ENCODE measurements at places on chromosomes 3 and 15.

DNA sequence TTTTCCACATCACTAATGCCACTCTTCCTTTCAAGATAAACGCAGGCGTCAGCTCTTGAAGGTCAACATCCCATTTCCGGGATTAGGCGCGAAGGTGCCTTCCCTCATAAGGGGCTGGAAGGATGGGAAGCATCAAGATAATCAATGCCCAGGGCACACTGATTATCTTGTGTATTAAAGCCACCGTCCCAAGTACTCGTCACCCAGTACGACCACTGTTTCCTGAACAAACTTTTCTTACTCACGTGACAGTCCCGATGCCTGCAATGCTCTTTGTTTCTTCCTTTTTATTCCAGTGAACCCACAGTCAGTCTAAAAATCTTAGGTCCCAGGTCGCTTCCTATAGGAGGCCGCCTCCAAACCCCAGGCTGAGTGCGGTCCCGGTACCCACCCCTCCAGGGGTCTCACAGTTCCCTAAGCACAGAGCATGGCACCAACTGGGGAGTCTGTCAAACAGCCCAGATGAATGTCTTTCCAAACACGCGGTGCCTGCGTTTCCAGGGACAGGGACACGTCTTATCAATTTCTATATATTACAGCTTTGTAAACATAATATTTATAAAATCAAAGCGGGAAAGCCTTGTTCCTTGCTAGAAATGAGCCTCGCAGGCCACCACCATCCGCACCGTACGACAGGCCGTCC lies 589 bp downstream of the ANAPC13 start:
- peak; percentile 89 for DNase-seq

DNA sequence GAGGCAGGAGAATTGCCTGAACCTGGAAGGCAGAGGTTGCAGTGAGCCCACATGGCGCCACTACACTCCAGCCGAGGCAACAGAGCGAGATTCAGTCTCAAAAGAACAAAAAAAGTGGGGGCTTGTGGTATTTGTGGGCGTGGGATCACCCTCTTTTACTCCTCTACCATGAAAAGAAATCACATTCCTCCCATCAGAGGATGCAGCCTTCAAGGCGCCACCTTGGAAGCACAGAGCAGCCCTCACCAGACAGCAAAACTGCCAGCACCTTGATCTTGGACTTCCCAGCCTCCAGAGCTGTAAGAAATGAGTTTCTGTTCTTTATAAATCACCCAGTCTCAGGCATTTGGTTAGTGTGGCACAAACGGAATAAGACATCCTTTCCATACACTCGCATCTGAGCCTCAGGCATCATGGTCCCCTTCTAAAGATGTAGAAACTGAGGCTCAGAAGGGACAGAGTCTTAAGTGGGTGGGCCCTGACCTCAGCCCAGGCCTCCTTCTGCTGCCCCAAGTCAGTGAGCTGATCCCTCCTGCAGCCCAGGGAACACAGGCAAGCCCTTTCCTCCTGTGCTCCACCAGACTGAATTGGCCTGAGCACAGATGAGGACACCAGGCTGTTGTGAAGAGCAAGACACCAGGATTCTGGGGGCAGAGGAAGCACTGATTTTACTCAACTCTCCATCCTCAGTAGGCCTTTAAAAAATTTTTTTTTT lies 201.7 kb upstream of the LINGO1 start:
- DNase-seq = no peak

GRCh38 chr3:127456471-127457093 lies 134.0 kb downstream of the TPRA1 start:
- DNase-seq = no peak

GRCh38 chr3:172273378-172273777 lies 174.9 kb downstream of the GHSR start:
- no peak for DNase-seq

GRCh38 chr15:58479941-58480340 lies 48.1 kb downstream of the LIPC start:
- DNase-seq = no peak

DNA sequence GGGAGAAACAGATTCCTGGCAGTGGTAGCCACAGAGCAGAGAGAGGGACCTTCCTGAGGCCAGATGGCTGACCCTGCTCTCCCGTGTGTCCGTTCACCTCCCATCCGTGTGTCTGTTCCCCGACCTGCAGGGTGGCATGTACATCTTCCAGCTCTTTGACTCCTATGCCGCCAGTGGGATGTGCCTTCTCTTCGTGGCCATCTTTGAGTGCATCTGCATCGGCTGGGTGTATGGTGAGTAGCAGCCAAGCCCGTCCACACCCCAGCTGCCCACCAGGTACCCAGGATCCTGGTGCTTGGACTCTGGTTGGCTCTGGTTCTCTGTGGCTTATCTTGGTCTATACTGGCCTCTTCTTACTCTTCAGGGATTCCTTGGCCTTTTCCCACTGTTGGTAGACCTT lies 59.5 kb upstream of the SLC6A1 start:
- no peak for DNase-seq

GRCh38 chr3:172869784-172870518 lies 119.4 kb downstream of the ECT2 start:
- DNase-seq = no peak

GRCh38 chr3:47503033-47503432 lies 10.5 kb downstream of the ELP6 start:
- DNase-seq = no peak

DNA sequence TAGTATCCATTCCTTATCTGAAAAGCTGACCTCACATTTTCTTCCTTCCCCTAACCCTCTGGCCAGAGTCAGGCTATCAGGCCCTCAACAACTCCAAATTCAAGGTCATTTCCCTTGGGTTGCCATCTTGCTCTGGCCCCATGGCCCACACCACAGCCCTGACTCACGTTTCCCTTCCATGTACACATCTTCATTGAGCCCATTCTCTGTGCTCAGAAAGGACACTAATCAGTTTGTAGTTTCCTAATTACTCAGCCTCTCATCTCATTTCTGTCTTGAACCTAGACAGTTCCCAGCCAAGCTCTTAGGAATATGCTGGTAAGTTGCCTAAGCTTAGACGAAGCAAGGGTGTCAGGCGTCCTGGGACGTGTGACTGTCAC lies 14.9 kb downstream of the TGM5 start:
- no peak for DNase-seq

DNA sequence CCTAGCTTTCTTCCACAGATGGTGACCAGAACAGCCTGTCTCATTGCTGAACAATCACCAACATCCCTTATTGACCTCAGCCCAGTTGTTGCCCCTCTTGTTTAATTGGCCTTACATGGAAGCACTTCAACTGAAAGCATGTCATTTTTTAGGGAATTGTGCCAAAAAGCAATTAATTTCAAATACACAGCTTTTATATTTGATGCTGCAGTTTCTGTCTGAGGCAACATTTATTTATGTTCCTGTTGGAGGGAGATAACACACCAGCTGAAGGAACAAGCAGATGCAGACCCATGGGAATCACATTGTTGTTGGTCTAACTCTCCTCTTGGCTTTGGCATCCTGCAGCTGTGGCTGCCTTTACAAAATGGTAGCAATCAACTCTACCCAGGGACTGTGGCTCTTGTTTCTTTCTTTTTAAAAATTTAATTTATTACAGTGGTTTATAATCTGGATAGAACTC lies 498.1 kb upstream of the RGMA start:
- no peak for DNase-seq

DNA sequence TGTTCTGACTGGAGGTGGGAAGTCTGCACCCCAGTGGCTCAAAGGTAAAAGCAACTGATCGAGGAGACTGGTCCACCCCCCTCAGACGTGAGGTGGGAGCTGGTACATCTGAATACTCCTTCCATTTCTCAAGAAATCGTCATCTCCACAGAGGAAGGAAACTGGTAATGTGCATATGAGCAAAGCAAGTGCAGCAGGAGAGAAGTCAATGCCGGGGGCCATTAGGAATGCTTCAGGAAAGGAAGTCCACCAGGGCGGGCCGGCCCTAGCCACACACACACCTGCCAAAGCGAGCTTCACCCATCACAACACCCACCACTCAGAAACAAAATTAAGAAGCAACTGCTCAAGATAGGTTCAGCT lies 8.5 kb downstream of the TBC1D2B start:
- no peak for DNase-seq

DNA sequence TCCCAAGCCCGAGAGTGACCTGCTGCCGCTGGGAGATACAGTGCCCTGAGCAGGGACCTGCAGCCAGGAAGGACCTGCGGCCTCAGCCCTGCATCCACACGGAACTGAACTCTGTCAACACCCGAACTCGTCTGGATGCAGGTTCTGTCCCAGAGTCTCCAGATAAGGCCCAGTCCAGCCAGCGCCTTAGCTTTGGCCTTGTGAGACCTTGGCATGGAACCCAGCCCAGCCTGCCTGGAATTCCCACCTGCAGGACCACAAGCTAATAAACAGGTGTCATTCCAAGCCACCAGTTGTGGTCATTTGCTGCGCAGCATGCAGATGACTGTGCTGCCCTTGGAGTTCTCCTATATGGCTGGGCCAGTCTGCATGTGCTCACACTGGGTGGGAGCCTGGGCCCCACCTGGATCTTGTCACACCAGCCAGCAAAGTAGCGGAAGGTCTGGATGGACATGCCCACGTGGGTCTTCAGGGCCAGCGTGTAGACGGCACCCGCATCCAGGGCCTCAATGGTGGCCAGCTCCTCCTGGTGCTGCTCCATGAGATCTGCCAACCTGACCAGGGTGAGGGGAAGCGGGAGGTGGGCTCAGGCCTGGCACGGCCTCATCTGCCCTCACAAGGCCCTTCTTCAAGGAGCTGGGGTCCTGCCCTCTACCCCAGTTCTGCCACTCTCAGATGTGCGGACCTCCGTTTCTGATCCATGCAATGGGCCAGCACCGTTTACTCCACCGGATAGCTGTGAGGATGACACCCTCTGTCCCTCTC lies 47.2 kb upstream of the SLC41A3 start:
- no peak for DNase-seq

DNA sequence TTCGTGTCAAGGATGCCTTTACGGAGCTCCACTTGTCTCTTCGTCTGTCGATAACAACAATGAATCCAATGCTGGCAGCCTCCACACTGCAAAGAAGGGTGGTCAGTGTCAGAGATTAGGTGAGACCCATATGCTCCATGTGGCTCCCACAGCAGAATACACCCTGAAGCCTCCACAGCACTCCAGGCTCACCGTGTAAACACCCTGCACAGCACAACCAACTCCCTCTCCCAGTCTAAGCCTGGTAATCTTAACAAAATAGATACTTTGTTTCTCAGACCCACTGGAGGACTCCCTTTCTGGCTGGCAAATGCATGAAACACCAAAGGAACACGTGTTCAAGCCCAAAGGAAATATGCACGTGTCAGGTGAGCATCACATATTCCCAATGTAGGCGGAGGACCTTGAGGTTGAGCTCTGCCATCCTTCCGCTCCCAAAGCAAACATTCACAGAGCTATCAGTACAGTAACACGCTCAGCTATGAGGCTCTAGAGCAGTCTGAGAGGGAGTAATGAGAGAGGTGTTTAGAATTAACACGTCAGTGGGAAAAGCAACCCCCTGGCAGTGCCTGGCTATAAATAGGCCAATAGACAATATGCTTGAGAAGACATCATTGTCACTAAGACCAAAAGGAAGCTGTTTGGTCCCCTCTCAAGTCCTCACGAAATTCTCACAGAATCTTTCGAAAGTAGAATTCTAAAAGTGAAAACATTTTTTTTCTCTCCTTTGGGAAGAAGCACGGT lies 86.7 kb downstream of the MCF2L2 start:
- DNase-seq = no peak

DNA sequence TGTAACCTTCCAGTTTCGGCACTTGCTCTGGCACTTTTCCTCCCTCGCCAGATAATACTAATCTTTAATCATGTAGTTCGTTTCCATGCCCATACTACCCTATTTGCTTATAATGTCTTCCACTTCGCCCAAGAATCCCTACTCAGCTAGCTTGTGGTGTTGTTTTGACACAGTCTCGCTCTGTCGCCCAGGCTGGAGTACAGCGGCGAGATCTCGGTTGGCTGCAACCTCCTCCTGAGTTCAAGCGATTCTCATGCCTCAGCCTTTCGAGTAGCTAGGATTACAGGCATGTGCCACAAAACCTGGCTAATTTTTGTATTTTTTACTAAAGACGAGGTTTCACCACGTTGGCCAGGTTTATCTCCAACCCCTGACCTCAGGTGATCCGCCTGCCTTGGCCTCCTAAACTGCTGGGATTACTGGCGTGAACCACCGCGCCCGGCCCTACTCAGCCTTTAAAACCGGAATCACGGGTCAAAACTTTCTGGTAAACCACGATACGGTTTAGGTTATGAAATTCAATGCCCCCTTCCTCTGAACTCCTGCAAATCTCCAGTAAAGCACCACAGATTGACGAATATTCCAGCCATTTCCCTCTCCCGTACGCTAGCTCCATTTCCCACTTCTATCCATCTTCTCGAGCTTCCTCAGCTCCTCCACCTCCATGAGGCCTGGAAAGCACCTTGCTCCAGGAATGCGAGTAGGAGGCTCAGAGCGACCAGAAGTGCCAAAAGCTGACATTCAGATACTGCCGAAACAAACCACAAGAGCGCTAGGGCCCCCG lies 878 bp upstream of the RAD51 start:
- no peak for DNase-seq

DNA sequence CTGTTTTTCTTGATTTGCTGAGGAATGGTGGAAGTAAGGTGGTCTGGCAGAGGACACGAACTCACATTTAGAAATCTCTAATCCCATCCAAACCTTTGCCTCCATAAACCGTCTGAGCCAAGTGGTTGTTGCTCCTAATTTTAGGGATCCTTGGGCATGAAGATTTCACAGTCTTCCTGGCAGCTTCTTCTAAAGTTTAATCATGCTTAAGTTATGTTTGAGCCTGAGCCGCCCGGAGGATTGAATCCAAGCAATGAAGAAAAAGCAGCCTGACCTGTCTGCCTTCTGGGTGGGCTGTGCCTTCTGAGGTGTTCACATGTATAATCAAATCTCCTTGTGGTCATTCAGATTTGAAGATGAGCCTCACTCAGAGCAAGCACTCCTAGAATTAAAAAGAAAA lies 249.0 kb downstream of the CD47 start:
- no peak for DNase-seq

- DNase-seq = no peak
Observed at GRCh38 chr3:45939341-45939771, 3.9 kb upstream of the CXCR6 start.

GRCh38 chr15:36278219-36278618 lies 301.2 kb upstream of the CDIN1 start:
- DNase-seq = no peak

GRCh38 chr3:114669614-114670013 lies 375.8 kb downstream of the TIGIT start:
- DNase-seq = no peak
